ENCODE measurements at places on chromosomes 11 and 22.

DNA sequence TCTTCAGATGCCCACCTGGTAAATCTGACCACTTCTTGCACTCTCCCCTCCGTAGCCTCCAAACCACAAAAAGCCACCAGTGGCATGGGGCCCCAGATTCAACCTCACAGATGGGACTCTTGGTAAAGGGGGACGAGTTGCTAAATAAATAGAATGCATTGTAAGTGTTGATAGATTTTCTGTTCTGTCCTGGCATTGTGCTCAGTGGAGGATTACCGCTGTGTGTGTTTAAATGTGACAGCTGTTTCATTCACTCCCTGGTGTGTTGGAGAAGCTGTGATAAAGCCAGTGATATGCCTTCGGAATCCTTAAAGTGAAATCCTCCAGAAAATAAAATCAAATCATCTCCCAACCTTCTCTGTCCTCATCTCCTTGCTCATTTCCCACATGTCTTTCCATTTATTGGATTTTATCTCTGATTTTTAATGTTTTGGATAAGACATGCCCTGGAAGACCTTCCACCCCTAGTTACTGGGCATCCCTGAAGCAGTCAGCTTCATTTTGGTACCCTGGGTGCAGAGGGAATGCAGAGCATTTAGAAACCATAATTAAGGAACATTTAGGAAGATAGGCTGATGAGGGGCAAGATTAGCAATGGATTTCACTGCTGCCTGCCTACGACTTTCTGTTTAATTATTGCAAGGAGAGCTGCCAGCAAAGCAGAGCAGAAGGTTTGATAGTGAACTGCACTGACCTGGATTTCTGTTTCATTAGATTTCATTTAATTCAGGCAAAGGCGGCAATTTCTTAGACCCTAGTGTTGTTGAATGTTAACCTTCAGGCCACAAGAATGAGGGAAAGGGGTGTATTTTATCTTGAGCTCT is 460.9 kb upstream of the KIRREL3 start:
- no peak for DNase-seq

DNA sequence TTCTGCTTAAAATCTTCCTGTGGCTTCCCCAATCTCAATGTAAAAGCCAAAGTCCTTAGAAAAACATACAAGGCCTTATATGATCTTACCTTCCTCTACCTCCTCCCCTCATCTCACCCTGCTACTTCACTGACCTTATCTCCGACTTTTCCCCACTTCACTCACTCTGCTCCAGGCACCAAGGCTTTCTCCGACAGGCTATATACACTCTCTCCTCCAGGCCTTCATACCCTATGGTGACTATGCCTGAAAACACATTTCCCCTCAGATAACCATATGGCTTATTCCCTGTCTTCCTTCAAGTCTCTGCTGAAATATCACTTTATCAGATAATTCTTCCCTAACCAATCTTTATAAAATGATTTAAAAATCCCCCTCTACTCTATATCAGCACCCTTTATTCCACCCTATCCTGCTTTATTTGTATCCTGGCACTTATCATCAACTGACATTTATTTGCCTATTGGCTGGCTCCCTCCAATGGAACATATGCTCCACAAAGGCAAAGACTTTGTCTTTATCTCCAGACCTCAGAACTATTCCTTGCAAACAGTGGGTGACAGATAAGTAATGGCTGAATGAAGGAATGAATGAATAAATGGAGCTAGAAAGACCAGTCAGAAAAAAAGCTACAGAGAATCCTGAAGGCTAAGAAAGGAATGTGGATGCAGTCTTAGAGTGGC is 52.7 kb downstream of the PAK1 start:
- no peak for DNase-seq

DNA sequence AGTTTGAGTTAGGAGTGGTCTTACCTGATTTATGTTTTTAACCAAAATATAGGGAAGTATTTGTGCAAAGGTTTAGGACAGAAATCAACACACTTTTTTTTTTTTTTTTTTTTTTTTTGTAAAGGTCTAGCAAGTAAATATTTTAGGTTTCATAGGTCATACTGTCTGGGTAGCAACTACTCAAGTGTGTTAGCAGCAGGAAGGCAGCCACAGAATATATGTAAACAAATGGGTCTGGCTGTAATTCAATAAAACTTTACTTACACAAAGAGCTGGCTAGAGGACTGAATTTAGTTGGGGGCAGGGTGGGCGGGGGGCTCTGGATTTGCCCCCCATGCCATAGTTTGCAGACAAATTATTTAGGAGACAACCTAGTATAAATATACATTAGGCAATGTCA is 510.4 kb downstream of the NELL1 start:
- no peak for DNase-seq

- DNase-seq, result no peak
Observed at GRCh38 chr22:29165321-29166060, 40.2 kb upstream of the EMID1 start.

GRCh38 chr11:55895216-55895615 is 12.1 kb downstream of the TRIM51 start:
- DNase-seq, result no peak

GRCh38 chr11:5281596-5281995 is 11.9 kb upstream of the HBE1 start:
- no peak for DNase-seq

DNA sequence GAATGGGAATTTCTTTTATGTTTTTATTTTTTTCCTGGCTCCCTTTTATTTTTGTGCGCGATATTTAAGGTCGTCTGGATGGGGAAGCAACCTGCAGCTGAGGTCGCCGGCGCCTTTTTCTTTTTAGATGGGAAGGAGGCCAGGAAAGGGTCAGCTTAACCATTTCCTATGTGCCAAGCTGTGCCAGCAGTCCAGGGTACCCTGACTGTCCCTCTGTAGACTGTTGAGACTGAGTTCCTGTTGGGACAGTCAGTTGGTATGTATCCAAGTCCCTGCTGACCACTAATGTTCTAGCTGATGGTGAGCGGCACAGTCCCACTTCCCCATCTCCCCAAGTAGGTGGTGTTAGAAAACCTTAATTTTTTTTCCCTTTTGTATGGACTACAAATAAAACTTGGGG is 10.5 kb downstream of the RBM14 start:
- no peak for DNase-seq

- no peak for DNase-seq
Observed at GRCh38 chr11:69479591-69480271, 1.7 kb upstream of the LINC01488 start.

DNA sequence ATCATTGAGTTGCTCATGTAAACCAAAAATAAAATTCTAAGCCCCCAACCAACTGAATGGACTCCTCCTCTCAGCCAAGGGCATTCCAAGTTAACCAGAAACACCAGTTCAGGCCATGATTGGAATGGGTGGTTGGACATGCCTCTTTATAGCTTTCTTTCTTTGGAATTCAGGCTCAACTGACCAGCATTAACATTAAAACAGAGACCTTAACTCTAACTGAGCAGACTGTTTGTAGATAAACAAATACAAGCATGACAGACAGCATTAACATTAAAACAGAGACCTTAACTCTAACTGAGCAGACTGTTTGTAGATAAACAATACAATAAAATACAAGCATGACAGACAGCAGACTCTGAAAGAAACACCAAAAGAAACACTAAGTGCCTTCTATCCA is 278.2 kb downstream of the DLG2 start:
- DNase-seq, result no peak

GRCh38 chr22:38177044-38177443 is 4.6 kb downstream of the PLA2G6 start:
- DNase-seq, result no peak

DNA sequence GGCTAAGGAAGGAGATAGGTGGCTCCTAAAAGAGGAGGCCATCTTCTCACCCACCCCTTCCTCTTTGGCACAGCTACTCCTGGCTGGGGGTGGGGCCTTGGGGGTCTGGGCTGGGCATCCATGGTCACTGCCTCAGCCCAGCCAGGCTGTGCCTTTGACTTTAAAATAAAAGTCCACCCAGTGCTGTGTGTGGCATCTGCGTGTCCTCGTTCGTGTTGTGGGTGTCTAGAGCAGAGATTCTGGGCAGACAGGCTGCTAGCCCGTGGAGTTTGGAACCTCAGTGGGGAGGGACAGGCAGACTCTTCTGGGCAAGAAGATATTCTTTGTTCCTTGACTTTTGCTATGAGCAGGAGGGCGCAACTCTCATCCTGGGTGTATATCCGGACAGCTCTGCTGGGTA is 13.1 kb downstream of the RPS6KA4 start:
- DNase-seq, result no peak

- no peak for DNase-seq
Observed at GRCh38 chr11:85988780-85989179, 80.1 kb downstream of the PICALM start.

DNA sequence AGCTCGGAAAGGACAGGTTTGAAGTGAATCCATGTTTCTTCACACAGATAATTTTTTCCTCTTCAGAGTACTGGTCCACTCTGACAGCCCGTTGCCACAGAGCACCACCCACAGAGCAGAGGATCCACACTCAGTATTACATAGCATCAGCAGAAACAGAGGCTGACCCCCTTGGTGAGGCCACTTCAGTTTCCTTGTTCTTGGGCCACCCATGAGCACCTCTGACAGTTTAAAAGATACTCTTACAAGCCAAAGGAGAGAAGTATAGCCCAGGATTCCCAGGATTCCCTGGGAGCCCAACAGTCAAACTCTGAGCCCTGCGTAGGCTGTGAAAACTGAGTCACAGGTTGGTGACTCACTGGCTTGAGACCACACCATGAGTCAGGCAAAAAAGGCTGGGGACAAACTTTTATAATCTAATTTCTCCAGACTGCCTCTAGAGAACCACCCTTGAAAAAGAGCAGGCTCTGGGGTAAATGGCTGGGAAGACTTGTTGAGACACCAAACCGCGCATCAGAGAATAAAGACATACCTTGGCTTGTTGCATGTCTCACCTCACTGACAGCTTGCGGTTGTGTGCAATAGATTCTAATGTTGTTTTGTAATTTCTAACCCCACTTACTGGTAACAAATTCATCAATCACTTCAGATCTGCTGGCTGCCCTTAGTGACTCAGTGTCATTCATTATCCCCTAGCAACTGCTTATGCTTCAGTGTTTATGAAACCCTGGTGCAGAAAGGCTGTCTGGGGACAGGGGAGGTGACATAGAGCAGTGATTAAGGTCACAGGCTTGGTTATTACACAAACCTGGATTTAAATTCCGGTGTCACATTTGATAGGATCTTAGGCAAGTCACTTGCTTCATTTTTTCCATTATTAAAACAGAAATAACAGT is 56.9 kb upstream of the PRSS23 start:
- no peak for DNase-seq

GRCh38 chr22:33780531-33781136 is 139.6 kb downstream of the LARGE1 start:
- DNase-seq, result no peak

DNA sequence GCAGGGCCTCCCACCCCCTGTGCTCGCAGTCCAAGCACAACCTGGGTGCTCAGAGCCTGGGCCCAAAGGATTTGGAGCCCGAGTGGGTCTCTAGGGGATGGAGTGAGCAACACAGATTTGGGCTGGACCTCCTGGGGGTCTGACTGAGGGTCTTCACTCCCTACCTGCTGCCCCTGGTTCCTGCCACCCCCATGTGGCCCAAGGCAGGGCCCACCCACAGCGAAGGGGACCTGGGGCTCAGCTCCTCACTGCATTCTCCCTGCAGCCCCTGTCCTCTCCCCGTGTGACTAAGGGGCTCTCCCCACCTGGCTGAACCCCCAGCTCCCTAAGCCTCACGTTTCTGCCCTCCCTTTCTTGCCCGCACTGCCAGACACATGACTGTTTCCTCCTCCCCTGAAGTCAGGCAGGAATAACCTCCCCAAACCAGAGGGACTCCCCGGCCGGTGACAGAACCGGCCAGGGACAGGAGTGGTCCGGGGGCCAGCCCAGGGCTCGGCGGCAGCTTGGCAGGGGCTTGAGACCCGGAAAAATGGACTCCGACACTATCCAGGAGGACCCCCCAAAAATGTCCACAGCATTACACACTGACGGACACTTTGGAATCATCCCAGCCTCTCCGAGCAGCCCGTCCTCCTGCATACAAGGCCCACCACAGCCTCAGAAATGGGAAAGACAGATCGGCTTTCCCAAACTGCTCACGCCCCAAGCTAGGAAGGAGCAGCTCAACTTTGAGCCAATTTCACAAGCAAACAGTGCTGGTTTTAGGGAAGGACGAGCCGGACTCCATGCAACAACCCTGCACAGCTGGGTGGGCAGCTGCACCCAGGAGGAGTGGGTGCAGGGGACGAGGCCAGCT is 57.8 kb downstream of the BRD1 start:
- no peak for DNase-seq

GRCh38 chr11:92979176-92979575 is 9.7 kb downstream of the MTNR1B start:
- DNase-seq, result no peak

DNA sequence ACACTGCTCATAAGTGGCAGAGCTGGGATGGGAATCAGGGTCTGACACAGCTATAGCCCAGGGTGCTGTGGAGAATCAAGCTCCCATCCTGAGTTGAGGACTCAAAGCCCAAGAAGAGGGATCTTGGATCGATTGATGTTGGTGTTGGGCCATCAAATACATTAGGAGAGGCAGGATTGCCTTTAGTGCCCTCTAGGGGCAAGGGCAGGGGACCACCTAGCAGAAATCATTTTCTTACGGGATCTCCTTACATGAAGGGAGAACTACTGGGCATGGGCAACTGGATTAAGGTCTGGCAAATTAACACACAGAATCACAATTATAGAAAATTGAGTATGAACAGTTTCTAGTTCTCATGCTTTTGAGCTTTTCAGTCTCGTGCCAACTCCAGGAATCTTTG is 24.9 kb upstream of the EMSY start:
- no peak for DNase-seq

DNA sequence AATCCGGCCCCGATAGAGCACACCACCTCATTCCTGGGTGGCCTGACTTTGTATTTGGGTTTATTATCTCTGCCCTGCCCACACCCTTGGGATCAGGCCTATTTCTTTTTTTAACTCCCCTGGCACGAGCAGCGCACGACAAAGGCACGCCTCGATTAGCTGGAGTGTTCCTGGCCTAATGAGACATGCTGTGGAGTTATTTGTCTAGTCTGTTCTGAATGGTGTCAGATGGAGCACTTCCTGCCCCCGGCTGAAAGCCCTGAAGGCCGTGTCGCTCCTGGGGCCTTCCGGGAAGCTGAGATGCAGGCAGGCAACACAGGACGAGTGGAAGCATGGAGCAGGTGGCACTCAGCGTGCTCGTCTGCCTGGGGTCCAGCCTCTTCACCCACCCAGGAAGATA is 47.1 kb downstream of the LARGE1 start:
- no peak for DNase-seq

GRCh38 chr11:16148301-16148931 is 207.9 kb downstream of the SOX6 start:
- DNase-seq, result no peak

GRCh38 chr11:59562292-59562691 is 51.0 kb downstream of the OR4D9 start:
- DNase-seq, result no peak

GRCh38 chr11:61728940-61729219 is 23.6 kb upstream of the MYRF start:
- DNase-seq, result no peak

Measured in stimulated activated CD8-positive, alpha-beta memory T cell treated with anti-CD3 and anti-CD28 coated beads, Interleukin-4, amount 100 ng/mL, for 1 hour (primary cell).